ENCODE measurements at places on chromosomes 4 and X.
A peak's percentile ranks its signal among the peaks of the same experiment; 100 is the strongest.

GRCh38 chr4:122762520-122762919, 30.0 kb downstream of the BBS12 start:
- DNase-seq: no peak

- peak; percentile 21 for DNase-seq
Measured at GRCh38 chr4:170109586-170110284, 20.0 kb upstream of the AADAT start.

- peak; percentile 24 for DNase-seq
Measured at GRCh38 chrX:132025041-132025440, 1.9 kb downstream of the STK26 start.

DNA sequence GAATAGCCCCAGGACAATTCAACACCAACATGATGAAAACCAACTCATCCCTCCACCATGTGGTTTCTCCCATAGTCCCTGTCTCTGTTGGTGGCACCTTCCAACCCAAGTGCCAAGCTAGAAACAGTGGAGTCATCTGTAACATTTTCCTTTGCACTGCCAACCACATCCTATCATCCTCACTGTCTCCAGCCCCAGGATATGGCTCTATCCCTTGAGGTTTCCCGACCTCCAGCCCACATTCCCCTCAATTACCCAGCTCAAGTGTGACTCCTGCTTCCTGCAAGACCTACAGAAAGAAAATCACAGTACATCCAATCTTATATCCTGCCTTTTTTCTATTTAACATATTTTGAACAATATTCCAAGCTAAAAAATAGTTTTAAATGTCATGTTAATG, 24.2 kb downstream of the PNMA6F start:
- DNase-seq: no peak

DNA sequence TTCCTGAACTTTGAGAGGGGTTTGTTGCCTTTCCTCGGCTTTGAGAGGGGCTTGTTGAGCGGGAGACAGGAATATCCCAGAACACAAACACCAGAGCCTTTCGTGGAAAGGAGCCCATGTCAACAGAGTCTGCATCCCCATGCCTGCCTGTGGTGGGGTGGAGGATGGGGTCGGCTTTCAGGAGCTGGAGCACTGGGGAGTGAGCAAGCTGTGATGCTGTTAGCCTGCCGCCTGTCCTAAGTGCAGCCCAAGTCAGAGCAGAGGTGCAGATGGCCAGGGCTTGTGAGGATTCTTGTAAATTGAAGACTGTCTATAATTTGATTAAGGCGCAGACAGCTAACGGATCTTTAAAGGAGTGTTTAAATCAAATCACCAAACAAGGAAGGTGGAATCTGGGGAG, 103.3 kb upstream of the ANK2 start:
- DNase-seq: no peak

- DNase-seq: no peak
Measured at GRCh38 chrX:119539872-119540271, 25.3 kb downstream of the STEEP1 start.

DNA sequence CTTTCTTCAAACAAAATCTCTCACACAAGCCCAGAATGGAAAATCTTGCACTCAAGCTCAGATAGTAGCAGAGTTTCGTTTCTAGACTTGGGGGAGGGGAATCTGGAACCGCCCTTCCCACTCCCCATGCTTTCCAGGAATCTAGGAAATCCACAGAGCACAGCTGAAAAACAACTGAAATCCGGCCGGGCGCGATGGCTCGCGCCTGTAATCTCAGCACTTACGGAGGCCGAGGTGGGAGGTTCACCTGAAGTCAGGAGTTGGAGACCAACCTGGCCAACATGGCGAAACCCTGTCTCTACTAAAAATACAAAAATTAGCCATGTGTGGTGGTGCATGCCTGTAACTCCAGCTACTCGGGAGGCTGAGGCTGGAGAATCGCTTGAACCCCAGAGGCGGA, 127.3 kb upstream of the SLC34A2 start:
- no peak for DNase-seq

- DNase-seq: no peak
Measured at GRCh38 chr4:186081202-186081807, 12.3 kb downstream of the TLR3 start.

- DNase-seq: no peak
Measured at GRCh38 chr4:132063829-132064228, 1085.3 kb upstream of the PCDH10 start.

DNA sequence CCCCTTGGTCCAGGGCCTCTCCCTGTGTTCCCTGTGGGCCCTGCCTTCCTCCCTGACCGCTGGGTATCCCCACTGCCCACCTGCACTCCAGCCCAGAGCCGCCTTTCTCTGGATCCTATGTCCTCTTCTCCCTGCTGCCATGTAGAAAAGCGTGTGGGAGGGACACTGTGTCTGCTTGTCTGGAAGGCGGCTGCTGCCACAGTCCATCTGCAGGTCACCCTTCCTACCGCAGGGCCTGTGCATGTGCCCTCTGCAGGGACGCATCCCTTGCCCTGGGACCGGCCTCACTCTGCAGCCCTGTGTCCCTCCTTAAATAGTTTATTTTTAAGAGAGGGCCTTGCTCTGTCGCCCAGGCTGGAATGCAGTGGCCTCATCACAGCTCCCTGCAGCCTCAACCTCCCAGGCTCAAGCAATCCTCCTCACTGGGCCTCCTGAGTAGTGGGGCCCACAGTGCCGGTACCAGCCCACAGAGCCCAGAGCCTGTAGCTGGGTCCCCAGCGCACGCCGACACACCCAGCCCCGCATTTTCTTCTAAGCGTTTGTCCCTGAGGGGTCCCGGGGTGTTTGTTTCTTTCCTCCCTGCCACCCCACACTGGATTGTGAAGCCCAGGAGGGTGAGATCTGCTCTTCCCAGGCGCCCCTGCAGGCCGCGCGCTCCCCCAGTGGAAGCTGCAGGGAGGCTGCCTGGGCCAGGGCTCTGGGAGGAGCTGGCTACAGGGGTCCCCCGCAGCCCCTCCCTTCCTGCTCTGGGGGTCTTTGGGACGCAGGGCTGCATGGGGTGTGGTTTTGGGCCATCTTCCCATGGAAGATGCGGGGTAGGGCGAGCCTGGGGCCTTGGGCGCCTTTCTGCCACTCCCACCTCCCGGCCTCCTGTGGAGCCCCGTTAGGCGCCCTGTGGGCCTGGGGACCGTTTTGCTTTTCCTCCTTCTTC, 12.8 kb upstream of the NAT8L start:
- DNase-seq: no peak

GRCh38 chr4:125338814-125339213, 24.1 kb downstream of the FAT4 start:
- DNase-seq: no peak

DNA sequence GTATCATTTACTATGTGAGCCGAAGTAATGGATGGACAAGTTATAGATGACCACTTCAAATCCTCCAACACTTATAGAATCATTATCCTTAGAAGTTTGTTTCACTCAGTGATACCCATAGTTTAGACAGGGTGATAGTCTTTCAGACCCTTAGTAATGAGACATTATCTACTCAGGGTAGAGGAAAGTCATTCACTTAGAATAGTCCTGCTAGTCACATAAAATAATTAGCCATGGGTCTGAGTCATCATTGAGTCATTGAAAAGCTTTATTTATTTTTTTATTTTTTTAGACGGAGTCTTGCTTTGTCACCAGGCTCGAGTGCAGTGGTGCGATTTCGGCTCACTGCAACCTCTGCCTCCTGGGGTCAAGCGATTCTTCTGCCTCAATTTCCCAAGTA, 321.7 kb upstream of the FSTL5 start:
- DNase-seq: no peak

GRCh38 chrX:9682456-9682855, 83.2 kb downstream of the GPR143 start:
- DNase-seq: no peak

GRCh38 chr4:53547983-53548382, 43.3 kb downstream of the LNX1 start:
- no peak for DNase-seq

GRCh38 chrX:155314260-155314659, 20.2 kb downstream of the CLIC2 start:
- DNase-seq: no peak

DNA sequence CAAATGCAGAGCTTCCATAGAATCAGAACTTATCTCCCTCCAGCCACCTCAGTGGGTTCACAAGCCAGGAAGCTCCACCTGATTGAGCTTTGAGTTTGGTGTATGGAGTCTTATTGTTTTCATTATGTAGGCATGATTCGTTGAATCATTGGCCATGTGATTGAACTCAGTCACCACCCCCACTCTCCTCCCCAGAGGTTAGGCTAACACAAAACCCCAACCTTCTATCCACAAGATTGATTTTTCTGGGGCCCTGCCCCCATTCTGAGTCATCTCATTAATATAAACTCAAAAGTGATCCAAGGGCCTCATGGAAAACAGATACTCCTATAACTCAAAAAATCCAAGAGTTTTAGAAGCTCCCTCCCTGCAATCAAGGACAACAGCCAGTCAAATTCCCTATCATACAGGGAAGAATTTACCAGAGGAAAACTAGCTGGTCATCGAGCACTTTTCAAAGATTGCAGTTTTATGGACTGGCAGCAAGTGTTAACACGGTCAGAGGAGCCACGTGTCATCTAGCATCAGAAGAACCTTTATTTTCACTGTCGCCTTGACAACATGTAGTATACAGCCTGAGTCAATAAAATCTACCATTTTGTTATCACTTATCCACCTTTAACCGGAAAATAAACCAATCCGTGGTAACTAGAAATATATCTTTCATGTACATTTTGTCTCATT, 35.9 kb upstream of the GUCY1B1 start:
- no peak for DNase-seq

GRCh38 chr4:1166509-1167243, 5.7 kb downstream of the SPON2 start:
- DNase-seq: no peak

GRCh38 chr4:9874385-9874784, 93.0 kb downstream of the DRD5 start:
- DNase-seq: no peak

DNA sequence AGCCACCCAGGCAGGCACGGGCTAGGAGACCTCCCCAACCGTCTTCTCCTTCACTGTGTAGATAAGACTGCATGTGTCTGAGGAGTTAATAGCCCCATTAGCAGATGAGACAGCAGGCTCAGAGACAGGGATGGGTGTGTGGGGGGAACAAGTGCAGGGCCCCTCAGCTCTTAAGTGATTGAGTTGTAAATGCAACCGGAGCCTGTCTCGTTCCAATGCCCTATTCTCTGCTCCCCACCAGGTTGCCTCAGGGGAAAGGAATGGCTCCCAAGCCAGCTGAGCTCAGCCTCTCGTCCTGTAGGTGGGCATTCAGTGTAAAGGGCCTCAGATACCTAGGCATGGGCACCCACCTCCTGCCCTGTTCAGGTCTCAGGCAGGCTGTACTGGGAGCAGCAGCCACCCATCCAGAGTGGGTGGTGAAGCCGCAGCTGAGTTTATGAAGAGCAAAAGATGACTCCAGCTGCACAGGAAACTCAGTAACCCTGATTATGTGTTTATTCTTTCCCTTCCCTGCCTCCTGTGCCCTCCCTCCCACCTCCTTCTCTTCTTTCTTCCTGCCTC, 87.3 kb downstream of the PJA1 start:
- no peak for DNase-seq

DNA sequence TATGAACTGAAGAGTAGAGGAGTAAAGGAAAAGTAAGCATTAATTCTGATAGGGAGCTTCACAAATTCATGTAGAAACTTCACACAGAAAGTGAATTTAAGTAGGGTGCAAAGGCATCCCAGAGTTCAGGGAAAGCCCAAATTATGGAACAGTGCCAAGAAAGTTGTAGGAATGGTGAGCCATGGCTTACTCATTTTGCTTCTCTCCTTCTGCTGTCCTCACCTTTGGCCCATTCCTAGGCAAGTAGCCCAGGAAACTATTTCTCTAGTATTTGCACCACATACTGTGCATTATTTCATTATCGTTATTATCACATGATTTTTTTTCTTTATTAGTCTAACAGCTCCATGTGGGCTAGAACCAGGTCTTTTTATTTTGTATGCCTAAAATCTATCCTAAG, 34.9 kb upstream of the IL1RAPL1 start:
- no peak for DNase-seq

GRCh38 chrX:83658731-83659130, 150.6 kb downstream of the POU3F4 start:
- no peak for DNase-seq

Data from right hindlimb (tissue), 1 donor.